ENCODE measurements at places on chromosomes 6 and 20. TPM values are rescaled to one million over a fixed set of nuclear protein-coding genes. Genes with fewer than 3 reads are reported as not detected.

Gene LY6G6D
- 0.68 TPM for polyA plus RNA-seq

- no peak for DNase-seq
Observed at GRCh38 chr6:108888052-108888451, 39.8 kb downstream of the ARMC2 start.

Gene CLDN20
- 0.21 TPM for polyA plus RNA-seq

DNA sequence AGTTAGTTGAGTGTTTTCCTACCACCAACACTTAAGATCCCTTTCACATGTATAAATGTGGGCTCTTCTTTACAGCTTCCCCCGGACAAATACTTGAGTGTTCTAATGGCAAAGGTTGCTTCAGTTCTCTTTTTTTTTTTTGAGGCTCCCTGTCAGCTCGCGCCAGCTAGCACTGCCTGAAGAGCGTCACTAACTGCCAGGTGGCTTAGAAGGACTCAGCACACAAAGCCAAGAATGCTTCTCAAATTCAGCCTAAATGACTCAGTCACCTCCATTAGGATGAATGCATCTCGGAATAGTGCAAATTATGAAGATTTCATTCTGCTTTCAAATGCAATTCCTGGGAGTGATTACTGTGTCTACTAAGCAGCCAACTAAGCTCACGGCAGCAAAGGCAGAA is 150.7 kb upstream of the BTBD3 start:
- no peak for DNase-seq

Gene DNAAF9
- 14.3 TPM for polyA plus RNA-seq

DNA sequence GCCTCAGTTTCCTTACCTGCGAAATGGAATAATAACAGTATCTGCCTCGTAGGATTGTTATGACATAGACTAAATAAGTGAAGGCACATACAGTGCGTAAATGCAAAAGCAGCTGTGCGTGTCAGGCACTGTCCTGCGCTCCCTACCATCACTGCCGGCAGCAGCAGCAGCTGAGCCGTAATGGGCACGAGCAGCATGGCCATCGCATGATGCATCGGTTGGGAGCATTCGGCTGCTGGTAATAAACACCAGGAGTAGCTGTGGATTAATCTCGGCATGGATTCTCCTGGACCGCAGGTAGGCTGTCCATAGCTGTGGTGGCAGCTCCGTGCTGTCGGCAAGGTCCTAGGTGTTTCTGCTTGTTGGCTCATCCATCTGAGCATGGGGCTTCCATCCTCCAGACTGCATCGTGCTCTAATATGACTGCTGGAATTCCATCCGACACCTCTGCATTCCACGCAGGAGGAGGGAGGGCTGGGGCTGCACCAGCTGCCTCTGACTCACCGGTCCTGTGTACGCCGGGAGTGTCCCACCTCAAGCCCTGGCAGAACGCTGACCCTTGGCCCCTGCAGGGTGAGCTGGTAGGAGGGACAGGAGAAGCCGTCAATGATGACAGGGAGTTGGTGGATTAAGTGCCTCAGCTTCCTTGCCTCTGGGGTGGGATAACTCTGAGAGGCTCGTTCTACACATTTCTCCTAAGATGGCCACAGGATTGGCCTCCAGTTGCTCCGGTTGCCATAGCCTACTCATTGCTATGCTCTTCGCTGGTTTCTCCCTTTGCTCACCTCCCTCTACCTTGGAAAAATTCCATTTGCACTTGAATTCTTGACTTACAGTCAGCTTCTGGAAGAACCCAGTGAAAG is 100.9 kb upstream of the PMEPA1 start:
- DNase-seq = no peak

GRCh38 chr20:41616228-41616627 is 1.9 kb downstream of the CHD6 start:
- no peak for DNase-seq

Gene FAM184A
- polyA plus RNA-seq = 13.0 TPM
